NCI-H446 (cell line): ENCODE measurements at places on chromosomes 11 and 22.

GRCh38 chr22:43928468-43928867 lies 4.9 kb downstream of the PNPLA3 start:
- no peak for DNase-seq

DNA sequence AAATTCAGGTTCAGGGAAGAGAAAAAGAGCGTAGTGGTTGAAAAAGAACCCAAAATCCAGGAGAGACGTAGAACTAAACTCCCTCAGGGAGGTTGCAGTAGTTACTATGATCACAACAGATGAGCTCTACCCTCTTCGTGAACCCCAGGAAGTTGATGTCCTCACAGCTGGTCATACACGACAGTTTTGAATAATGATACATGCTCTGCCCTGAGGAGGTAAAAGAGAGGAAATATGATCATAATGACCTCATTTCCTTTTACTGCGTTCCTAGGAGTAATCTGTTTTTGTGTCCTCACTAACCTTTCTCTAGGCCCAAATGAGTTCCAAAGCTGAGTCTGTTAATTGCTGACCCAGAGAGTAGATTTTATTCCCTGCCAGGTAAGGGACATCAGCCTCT lies 1.3 kb downstream of the PATE2 start:
- no peak for DNase-seq

GRCh38 chr22:43946384-43946667 lies 8.9 kb upstream of the SAMM50 start:
- no peak for DNase-seq

DNA sequence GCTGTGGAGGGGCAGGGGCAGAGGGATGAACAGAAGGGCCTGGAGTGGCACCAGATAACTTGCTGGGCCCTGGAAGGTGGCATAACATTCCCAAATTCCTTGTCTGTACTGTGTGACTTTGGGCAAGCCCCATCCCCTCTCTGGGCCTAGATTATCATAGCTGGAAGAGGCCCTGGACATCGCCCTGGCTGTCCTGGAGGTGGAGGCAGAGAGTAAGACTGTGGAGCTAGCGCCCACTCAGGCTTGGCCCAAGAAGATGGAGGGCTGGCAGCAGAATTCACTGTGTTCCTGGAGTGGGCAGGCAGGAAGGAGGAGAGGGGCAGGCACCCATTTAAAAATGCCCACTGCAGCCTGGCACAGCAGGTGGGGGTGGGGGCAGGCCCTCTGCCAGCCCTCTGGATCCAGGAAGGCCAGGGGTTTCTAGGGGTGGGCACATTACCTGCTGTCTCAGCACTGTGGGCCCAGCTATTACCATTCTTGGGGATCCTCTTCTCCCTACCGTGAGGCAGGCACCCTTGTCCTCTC lies 22.6 kb downstream of the ARHGEF17 start:
- DNase-seq = no peak

- DNase-seq = no peak
Measured at GRCh38 chr22:35384527-35384926, 3.6 kb downstream of the HMOX1 start.

- DNase-seq = peak; percentile 27
Measured at GRCh38 chr22:35150183-35151107, 84.5 kb downstream of the ISX start.

DNA sequence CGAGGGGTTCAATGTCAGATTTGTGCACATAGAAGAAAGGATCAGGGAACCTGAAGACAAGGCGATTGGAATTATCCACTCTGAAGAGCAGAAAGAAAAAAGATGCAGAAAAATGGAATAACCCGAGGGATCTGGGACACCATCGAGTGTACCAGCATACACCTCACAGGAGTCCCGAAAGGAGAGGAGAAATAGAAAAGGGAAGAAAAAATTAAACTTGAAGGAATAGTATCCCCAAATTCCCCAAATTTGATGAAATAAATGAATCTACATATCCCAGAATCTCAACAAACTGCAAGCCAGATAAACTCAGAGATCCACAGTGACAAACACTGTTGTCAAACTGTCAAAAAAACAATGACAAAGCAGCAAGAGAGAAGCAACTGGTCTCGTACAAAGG lies 21.4 kb downstream of the IL17REL start:
- no peak for DNase-seq

- DNase-seq = no peak
Measured at GRCh38 chr11:86800960-86801272, 574 bp downstream of the PRSS23 start.

- no peak for DNase-seq
Measured at GRCh38 chr11:57776031-57776521, 14.5 kb downstream of the CTNND1 start.

DNA sequence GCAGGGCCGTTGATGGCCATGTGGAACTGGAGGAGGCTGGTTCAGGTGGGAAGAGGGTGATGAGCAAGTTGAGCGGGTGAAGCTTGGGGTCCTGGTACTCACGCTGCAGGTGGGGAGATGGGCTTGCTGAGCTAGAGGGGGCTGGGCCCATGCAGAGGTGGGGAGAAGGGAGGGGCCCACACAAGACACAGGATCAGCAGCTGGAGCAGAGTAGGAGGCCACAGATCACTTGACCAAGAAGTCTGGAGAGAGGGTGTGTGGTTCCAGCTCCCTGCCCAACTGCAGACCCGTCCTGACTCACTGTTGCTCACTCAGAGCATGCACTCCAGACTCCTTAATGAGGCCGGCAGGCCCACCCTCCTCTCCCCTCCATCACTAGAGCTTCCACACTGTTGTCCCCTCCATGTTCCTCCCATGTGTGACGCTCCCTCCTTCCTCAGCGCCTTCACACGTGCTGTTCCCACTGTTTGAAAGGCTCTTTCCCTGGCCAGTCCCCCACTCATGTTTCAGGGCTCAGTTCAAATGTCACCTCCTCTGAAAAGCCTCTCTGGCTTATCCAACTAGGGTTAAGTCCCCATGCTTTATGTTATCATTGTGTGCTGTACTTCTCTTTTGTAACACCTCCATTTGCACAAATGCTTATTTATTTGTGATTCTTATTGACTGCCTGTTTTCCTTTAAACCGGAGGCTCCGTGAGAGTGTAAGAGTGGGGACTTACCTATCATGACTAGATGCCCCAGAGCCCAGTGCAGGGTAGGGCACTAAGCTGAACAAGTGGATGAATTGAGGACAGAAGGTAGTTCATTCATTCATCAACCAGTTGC lies 2.3 kb downstream of the CCDC86 start:
- DNase-seq = no peak

GRCh38 chr11:103486604-103487003 lies 377.4 kb downstream of the DYNC2H1 start:
- no peak for DNase-seq

- DNase-seq = no peak
Measured at GRCh38 chr22:46508491-46508999, 28.9 kb downstream of the CELSR1 start.

GRCh38 chr11:27317751-27318150 lies 45.3 kb downstream of the CCDC34 start:
- peak; percentile 22 for DNase-seq

GRCh38 chr11:130634961-130635473 lies 186.6 kb downstream of the ADAMTS15 start:
- DNase-seq = no peak

DNA sequence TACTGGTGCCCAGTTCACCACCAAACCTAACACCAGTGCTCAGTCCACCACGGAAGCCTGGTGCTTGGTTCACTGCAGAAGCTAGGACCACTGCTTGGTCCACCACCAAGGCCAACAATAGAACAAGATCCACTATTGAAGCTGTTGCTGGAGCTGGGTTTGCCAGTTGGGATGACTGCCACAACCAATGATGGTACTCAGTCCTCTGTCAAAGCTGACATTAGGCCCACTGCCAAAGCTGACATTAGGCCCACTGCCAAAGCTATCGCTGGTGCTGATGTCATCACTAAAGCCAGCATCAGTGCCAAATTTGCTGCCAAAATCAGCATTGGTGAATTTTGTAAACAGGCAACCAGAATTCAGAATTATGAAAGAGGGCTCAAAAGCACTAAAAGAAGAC lies 1850.2 kb upstream of the RAG2 start:
- peak; percentile 97 for DNase-seq

GRCh38 chr11:27064086-27064485 lies 23.5 kb downstream of the BBOX1 start:
- no peak for DNase-seq

DNA sequence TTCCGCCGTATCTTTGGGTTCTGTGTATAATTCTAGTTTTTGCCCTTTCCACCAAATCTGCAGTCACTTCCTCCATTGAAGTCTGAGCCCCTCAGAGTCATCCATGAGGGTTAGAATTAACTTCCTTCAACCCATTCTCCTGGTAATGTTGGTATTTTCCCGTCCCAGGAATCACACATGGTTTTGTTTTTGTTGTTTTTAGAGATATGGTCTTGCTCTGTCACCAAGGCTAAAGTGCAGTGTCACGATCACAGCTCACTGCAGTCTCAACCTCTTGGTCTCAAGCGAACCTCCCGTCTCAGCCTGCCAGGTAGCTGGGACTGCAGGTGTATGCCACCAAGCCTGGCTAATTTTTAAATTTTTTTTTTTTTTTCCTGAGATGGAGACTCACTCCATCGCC lies 18.7 kb downstream of the ZBED4 start:
- DNase-seq = no peak

DNA sequence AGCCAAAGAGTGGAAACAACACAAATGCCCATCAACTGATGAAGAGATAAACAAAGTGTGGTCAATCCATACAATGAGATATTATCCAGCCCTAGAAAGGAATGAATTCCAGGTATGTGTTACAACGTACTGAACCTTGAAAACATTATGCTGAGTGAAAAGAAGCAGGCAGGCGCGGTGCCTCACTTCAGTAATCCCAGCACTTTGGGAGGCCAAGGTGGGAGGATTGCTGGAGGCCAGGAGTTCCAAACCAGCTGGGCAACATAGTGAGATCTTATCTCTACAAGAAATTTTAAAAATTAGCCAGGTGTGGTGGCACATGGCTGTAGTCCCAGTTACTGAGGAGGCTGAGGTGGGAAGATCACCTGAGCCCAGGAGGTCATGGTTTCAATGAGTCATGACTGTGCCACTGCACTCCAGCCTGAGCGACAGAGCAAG lies 24.6 kb upstream of the TESMIN start:
- no peak for DNase-seq

GRCh38 chr11:120675171-120675570 lies 163.6 kb downstream of the GRIK4 start:
- peak; percentile 33 for DNase-seq

DNA sequence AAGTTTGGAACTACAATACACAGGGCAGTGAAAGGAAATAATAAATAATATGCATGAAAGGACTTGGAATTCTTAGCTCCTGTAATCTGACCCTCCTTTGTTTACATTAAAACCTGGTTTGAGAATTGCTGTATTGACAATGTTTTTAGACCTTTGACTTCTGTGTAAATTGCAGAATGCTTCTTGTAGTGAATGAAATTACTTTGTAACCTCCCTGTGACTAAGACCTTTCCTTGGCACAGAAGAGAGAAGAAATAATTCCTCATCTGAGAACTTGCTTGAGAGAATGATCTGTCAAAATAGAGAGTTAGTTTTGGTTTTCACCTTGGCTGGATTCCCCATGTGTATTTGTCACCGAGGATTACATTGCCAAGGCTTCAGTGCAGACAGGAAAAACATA lies 640.0 kb upstream of the ANO5 start:
- peak; percentile 50 for DNase-seq

DNA sequence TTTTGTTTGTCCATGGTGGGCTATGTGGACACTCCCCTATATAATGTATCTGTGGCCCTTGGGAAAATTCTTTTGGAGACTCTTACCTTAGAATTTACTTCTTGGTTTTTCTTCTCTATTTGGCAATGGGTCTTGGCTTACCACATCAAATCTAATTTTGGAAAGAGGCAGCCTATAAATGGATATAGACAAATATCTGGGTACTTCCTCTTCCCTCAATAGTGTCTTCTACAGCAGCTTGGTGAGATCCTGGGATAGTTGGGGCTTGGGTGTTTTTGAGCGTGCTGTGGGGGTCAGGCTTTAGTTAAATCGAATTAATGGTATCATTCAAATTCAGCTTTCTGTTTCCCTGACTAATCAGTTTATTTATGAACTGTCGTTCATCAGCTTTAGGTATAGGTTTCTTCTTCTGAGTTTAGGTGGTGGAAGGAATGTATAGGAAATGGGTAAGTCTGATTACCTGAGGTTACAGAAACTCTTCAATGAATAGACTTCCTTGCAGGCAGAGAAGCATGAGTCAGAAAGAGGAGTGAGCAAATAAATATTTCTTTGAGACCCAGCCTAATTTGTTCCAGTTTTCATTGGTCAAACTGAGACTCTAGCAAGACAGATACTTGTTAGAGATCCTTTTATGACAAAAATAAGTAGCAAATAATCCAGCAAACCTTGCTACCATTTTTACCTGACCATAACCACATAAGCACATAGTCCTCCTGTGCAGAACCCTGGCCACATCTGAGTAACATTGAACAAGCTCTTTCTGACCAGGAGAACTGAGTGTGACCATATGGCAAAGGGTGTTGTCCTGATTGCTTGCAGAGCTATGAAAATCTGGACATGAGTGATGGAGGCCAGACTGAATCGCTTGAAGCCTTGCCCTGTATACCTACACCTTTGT lies 68.6 kb upstream of the SORL1-AS1 start:
- no peak for DNase-seq

DNA sequence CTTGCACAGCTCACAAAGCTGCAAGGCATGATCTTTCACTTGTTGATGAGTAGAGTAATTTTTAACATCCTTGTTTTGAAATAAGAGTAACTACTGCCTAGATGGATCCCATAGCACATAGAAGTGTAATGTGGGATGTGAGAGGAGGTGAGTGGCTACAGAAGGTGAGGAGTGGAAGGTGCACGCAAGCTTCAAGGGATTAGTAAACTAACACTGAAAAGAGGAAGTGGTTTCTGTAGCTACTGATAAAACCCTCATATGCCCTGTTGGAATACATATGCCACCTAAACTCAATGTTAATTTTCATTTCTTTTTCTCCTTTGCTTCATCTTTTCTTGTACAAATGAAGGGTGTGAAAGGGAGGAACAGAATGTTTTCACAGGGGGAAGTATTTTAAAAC lies 22.0 kb upstream of the CTSC start:
- no peak for DNase-seq

DNA sequence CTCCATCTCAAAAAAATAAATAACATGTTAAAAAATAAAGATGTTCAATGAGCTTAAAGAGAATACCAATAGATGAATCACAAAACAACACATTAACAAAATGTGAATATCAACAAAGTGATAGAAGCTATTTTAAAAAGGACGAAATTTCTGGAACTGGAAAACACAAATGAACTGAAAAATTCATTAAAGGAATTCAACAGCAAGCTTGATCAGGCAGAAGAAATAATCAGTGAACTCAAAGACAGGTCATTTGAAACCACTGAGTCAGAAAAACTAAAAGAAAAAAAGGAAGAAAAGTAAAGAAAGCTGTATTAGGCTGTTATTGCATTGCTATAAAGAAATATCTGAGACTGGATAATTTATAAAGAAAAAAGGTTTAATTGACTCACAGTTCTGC lies 7.0 kb upstream of the MTMR2 start:
- DNase-seq = no peak

- no peak for DNase-seq
Measured at GRCh38 chr22:22074634-22075381, 92.2 kb upstream of the TOP3B start.

- no peak for DNase-seq
Measured at GRCh38 chr22:22818861-22819855, 68.5 kb upstream of the IGLL5 start.
